ENCODE measurements at places on chromosomes 13 and 19.

- peak; percentile 44 for DNase-seq
These were observed 205.3 kb downstream of the MZT1 start for GRCh38 chr13:72521940-72522661.

DNA sequence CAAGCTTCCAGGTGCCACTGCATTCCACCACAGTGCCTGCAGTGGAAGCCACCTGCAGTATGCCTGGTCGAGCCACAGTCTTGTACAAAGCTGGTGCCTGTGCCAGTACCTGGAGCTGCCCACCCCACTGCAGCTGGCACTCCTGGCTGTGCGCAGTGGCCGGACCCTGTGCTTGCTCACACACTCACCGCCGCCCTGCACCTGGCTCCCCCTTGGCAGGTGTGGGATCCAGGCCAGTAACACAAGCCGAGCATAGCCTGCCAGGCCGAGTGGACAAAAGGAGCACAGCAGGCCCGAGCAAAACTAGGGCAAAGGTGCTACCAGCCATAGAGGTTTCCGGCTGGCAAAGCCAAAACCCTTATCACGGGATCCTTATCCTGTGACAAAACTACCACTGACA lies 18.5 kb downstream of the UGGT2 start:
- DNase-seq, result no peak

GRCh38 chr13:25584087-25584486 lies 212.3 kb downstream of the ATP8A2 start:
- no peak for DNase-seq

DNA sequence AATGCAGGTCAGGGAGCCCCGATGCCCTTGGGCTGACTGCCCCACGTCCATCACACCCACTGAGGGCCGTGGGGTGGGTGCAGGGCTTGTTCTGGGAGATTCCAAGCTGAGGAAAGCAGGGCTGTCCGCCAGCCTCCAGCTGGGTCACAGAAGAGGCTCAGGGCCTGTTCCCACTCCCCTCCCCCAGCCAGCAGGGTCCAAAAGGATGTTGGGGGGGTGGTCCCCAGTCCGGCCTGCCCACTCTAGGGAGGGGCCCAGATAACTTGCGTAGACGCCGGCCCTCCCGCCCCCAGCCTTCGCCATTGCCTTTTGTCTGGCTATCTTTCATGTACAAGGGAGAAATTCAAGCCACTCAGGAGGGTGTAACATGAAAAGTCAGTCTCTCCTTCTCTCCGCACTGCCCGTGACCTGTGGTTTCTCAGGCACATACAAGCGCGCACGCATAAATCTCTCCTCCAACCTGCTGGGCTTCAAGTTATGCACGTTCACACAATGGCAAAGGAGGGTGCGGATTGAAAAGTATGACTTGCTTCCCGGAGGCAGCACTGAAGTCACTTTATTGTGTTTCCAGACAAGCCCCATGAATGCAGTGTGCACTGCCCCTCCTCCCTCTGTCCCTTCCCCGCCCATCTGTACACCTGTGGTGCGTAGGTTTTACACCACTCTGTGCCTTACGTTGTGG lies 20.2 kb downstream of the CARM1 start:
- peak; percentile 53 for DNase-seq

DNA sequence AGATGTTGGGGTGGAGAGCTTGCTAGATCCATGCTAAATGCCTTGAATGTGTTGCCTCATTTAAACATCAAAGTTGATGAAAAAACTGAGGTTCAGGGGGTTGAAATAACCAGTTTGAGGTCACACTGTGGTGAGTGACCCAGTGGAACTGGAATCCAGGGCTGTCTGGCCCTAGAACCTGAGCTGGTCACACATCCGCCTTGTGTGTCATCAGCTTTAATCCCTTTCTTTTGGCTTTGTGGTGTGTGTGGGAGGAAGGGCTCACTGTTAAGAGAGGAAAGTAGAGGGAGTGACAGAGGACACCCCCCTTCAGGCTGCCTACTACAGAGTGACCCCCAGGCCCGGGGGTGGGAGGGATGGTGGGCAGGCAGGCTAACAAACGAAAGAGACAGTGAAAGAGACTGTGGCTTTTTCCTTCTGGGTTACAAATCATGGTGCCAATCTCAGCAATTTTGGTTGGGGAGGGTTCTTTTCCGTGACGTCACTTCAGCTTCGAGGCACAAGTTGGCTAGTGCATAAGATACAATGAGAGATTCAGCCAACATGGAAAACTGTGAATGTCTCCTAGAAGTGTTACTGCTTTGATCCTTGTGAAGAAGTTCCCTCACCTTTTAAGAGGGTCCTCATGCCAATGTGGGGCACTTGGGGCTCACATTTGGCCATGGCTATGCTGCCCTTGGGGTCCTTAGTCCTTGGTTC lies 164.9 kb downstream of the DLEU7 start:
- no peak for DNase-seq

DNA sequence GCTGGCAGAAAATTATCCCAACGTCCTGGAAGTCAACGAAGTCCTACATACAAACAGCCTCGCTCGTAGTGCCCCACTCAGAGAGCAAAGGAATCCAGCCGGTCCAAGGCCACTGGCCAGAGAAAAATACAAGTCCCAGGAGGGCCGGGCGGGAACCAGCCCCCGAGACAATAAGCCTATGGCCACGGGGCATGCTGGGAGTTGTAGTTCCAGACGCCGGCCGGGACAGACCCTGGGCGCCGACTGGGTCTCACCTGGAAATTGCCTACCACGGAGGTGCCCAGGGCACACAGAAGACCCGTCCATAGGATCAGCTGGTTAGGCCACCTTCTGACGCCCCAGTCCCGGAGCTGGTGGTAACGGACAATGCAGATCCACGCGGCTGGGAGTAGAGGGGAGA lies 5.4 kb downstream of the TMEM150B start:
- no peak for DNase-seq

DNA sequence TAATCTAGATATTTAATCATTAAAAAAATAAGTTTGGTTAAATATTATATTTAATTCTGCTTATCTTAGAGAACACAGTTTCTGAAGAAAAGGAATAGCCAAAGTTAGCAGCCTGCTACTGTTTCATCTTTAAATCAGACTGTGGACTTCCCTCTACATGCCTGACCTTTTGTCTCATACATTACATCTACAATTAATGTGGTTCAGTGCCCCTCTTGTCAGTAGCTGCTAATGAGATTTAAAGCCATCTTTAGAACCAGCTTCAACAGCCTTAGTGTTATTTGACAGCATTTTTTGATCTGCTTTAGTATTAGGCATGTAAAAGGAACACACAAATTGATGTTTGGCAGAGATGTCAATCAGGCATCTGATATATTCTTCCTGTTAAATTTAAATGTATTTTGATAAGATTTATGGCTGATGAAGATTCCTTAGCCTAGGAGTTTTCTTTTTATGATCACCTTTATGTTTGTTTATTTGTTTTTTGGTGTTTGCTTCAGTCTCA lies 1925.8 kb upstream of the PRR20A start:
- DNase-seq, result no peak

- no peak for DNase-seq
These were observed 48.3 kb downstream of the EFNB2 start for GRCh38 chr13:106487129-106487528.

GRCh38 chr19:33063356-33063752 lies 1.3 kb downstream of the RHPN2 start:
- no peak for DNase-seq

DNA sequence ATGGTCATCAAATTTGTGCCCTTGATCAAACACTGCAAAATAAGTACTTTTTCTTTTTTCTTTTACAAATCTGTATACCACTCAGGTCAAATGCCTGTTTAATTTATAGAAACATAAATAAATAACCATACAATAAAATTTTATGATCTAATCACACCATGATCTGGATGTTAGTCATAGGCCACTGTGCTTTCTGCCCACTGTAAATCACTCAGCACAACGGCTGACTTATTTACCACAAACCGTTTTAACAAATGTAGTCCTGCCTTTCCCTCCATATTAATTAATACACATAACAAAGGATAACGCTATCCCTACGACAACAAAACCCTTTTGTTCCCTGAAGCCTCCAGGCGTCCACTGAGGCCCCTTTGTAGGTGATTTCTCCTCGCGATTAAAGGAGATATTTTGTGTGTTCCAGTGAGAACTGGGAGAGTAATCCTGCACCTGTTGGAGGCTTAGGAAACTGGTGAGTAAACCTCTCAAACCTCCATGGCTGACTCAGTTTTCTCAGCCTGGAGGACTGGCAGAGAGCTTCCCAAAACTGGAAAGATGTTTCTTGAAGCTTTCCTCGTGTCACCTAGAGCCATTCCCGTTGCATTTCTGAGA lies 477.1 kb upstream of the SGCG start:
- DNase-seq, result no peak

DNA sequence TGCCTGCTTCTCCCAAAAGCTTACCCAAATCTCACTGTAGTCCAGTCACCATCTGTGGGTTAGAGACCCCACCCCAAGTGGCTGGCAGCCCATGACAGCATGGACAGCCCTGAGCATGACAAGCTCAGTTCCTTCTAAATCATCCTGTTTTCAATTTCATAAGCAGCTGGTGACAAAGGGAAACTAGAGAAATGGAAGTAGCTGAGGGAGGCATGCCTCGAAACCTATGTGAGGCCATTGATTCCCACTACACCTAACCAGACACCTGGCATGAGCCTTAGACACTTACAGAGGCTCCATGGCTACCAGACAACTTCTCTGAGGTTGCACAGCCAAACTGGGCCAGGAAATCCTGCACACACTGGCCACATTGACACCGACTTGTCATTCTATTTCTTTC lies 56.2 kb downstream of the ABCC4 start:
- no peak for DNase-seq

DNA sequence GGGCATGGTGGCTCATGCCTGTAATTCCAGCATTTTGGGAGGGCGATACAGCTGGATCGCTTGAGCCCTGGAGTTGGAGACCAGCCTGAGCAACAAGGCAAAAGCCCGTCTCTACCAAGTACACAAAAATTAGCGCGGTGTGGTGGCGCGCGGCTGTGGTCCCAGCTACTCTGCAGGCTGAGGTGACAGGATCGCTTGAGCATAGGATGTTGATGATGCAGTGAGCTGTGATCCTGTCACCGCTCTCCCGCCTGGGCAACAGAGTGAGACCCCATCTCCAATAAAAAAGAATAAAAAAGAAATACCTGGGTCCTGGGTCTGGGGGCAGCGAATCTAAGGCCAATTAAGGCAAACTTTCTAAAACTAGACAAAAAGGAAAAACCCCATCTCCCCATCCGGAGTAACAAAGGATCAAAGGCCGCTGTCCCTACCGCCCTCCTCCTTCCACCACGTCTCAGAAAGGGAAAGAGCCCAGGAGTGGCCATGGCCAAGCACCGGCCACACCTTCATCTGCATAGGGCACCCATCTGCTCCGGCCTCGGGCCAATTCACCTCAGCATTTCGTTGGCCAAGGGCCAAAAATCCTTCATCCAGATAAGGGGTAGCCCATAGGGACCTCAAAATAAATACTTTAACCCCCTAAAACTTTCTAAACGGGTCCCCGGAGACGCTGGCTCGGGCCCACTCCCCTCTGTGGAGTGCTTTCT lies 851 bp downstream of the ZNF320 start:
- no peak for DNase-seq

DNA sequence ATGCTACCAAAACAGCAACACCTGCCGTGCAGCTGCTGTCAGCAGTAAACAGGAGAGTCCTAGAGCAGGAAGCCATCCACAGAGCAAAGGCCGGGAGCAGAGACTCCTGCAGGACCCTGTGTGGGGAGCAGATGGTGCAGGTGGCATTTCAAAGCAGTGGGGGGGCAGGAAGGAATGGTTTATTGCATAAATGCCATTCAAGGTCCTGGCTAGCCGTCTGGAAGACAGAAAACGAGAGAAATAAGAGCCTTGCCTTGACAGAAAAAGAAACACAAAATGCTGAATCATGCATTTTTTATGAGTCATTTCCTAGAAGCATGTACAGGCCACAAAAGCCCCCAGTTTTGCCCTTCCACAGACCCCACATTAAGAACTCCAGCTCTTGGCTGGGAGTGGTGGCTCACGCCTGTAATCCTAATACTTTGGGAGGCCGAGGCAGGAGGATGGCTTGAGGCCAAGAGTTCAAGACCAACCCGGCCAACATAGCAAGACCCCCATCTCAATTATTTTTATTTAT lies 5.4 kb downstream of the RSPH6A start:
- DNase-seq, result no peak

- DNase-seq, result no peak
These were observed 12.1 kb upstream of the ZNF254 start for GRCh38 chr19:24074720-24075454.

- DNase-seq, result no peak
These were observed 333.7 kb upstream of the NBEA start for GRCh38 chr13:34608331-34608730.

- no peak for DNase-seq
These were observed 11.8 kb downstream of the PDE4A start for GRCh38 chr19:10431943-10432735.

GRCh38 chr19:5321851-5322681 lies 18.5 kb downstream of the PTPRS start:
- DNase-seq, result no peak

DNA sequence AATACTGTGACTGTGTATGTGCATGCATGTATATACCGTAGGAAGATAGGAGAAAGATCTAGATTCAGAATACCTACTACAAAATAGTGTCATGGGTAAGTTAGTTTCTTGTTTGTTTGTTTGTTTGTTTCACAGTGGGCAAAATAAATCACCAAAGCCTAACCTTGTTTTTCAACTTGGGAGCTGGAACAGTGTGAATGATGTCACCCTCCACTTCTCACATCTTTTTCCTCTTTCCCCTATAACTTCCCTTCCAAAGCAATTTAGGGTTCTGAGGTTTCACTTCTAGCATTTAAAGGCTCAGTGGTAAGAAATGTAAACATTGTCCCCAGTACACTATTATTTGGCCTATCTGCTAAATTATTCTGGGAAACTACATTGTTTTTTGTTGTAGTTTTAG lies 5.4 kb downstream of the KCTD4 start:
- no peak for DNase-seq

- no peak for DNase-seq
These were observed 33.6 kb downstream of the ZNF701 start for GRCh38 chr19:52603558-52604207.

DNA sequence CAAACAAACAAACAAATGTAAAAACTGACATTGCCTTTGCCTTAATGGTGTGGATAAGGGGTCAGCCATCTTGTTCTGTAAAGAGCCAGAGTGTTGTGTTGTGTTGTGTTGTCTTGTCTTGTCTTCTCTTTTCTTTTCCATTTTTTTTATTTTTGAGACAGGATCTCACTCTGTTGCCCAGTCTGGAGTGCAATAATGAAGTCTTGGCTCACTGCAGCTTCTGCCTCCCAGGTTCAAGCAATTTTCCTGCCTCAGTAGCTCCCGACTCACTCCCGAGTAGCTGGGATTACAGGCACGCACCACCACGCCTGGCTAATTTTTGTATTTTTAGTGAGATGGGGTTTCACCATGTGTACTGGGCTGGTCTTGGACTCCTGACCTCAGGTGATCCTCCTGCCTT lies 27.8 kb downstream of the TIMM13 start:
- no peak for DNase-seq

GRCh38 chr13:20192158-20192835 lies 441 bp downstream of the GJB2 start:
- DNase-seq, result no peak

DNA sequence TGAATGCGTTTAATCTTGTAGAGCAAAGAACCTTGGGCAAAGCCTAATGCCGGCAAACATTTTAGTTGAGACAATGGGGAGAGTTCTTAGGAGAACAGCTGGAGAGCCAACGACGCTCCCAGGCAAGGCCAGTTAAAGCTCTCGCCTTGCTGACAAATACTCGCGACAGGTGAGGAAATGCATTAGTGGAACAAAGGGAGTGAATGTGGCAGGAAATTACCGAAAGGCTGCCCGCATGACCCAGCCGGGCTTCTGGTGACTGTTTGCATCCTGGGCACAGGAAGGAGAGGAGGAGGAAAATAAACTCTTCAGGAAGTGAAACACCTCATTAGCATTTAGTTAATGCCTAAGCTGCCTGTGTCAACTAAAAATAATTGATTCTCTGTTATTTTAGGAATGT lies 74.6 kb downstream of the SHISA2 start:
- DNase-seq, result no peak
